NCI-H526 treated with DMSO at 0.1 percent for 48 hours (cell line): ENCODE measurements at places on chromosomes 1 and 21.

- DNase-seq = no peak
Observed at GRCh38 chr1:68181165-68181556, 51.2 kb downstream of the WLS start.

- DNase-seq = no peak
Observed at GRCh38 chr1:102586022-102586421, 522.3 kb downstream of the COL11A1 start.

DNA sequence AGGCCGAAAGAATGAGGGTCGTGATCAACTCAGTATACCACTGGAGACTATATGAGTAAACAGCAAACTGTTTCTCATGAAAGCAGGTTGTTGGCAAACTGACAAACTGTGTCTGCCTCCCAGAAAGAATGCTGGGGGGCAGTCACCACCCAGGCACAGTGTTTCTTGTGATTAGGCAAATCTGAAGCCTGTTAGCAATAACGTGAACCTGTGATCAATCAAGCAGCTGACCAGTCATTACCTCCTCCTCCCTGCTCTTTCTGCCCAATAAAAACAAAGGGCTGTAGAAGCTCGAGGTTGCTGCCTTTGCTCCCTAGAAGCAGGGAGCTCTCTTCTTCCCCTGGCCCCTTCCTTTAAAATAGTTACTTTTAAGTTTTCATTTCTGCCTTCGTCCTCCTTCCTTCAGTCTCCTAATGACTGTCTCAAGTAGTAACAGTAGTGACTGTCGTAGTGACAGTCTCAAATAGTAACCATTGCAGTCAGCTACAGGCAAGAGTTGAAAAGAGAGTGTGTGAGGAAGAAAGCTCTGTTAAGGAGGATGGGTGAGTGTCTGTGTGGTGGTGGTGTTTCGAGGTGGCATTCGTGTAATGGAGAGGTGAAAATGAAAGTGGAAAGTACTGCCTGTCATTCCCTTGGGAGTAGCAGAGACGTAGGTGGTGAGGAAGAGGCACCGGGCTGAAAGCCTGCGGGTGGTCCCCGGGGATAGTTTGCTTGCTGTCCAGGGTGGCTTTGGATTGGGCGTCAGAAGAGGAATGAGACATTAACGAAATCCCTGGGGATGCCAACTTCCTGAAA, 14.5 kb downstream of the HHAT start:
- peak; percentile 17 for DNase-seq

DNA sequence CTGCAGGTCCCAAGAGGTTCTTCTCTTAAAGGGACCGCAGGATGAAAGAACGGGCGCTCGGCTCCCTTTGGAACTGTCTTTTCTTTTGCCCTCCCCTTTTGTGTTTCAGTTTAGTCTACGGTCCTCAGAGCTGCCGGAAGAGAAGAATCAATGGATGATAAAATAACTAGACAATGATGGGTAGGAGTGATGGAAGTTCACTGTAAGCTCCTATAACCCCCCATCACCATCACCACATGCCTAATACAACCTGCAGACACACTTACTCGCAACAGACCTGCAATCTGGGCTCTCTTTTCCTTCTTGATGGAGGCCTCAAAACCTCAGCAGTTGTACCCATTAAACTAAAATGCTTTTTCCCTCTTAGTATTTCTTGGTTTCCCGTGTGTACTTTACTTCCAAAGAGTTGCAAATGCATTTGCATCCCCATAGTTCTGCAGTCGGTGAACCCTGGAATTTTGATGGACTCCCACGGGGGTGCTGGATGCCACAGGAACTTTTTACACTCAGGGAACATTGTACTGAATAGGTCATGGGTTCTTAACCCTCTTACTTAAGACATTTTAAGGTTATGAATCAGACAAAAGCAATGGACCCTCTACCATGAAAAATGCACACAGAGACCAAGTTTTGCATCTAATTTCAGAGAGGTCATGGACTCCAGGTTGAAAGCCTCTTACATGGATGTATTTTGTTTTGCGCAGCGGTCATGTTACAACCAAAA, 633 bp upstream of the RFX5 start:
- no peak for DNase-seq

GRCh38 chr1:247857985-247858619, 1.1 kb downstream of the TRIM58 start:
- DNase-seq = no peak

DNA sequence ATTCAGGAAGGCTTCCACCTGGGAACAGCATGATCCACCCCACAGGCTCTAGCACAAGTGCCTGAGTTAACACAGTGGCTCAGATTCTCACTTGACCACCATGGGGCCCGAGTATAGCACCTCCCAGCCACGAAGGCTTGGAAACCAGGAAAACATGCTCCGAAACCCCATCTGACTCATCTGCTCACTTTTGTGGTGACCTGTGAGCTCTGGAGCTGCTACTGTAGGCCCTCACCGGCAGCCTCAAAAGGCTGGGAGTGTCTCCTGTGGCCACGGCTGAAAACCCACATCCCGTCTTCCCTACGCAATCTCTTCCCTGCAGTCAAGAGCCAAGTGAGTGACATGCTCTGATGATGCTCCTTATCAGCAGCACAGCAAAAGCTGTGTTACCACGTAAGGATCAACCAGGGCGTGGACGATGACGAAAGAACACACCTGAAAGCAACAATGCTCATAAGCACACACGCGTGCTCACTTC, 81.4 kb downstream of the TGFBR3 start:
- no peak for DNase-seq

- no peak for DNase-seq
Observed at GRCh38 chr1:51753969-51754368, 124.6 kb downstream of the NRDC start.

DNA sequence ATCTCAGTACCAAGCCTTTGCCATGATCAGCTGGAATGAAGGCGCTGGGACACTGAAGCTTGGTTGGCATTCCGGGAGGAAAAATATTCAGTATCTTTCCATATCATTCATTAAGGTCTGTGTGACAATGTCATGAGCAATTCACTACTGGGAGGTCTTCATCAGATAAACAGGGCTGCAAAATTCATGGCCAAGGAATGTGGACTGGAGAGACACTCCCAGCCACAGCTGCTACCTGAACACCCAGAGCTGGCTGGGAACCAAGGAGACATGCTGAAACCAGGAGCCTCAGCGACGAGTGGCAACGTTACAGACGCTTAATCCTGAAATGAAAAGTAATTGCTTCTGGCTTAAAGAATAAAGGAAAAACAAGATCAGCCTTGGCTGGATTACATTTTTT, 30.6 kb upstream of the DDAH1 start:
- DNase-seq = no peak

- no peak for DNase-seq
Observed at GRCh38 chr21:32920474-32920873, 105.3 kb upstream of the OLIG2 start.

GRCh38 chr1:183597656-183598347, 7.5 kb upstream of the NCF2 start:
- DNase-seq = no peak

DNA sequence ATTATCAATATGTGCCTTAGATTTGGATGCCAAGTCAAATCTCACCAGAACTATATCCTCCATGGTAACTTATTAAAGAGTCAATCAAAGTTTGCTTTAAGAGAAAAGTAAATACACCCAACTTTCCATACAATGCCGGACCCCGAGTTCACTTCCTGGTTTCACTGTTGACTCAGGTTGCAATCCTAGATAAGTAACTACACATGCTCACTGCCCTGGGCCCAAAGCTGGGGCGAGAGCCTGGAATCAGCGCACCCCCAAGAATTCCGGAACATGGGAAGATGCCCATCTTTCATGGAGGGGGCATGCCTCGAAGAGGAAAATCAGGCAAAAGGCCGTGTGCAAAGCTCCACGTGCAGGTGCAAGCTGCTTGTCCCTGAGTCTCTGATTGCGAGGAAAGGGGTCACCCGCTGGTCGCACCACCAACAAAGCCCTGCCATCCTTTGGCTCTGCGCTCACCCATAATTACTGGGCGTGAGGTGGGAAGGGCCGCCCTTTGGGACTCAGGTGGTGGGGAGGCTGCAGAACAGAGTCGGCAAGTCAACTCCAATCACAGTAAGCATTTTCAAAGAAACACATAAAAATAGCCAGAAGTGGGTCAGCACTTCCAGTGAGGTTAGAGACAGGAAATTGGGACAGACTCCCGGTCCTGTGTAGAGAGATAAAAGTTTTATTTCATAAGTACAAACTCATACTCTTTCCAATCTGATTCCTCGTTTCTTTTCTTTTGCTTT, 167.7 kb downstream of the TOMM20 start:
- DNase-seq = no peak

DNA sequence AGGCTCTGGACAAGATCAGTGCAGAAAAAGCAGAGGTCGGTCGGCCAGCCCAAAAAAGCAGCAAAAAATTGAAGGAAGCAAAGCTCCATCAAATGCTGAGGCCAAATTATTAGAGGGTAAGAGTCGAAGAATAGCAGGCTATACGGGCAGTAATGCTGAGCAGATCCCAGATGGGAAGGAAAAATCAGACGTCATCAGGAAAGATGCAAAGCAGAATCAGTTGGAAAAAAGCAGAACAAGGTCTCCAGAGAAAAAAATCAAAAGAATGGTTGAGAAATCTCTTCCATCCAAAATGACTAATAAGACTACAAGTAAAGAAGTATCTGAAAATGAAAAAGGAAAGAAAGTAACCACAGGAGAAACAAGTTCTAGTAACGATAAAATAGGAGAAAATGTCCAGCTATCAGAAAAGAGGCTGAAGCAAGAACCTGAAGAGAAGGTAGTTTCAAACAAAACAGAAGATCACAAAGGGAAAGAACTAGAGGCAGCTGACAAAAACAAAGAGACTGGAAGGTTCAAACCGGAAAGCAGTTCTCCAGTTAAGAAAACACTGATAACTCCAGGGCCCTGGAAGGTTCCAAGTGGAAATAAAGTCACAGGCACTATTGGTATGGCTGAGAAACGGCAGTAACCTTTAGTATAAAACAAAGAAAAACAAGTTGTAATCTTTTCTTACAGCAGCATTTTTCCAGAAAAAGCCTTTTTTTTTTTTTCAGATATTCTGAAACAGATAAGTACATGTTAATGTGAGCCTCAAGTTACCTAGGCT, 75.7 kb downstream of the PHTF1 start:
- no peak for DNase-seq

- no peak for DNase-seq
Observed at GRCh38 chr1:26237230-26237966, 3.4 kb downstream of the CEP85 start.

DNA sequence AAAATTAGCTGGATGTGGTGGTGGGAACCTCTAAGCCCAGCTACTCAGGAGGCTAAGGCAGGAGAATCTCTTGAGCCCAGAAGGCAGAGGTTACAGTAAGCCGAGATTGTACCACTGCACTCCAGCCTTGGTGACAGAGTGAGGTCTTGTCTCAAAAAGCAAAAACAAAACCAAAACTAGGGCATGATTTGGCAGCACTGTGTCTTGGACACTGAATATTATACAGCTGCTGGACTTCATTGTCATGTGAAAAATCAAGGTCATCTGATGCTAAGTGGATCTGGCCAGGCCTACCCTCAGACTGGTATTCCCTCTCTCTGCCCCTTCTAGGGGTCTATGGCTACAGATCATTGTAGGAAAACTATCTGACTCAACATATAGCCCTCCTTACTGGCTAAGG, 55.2 kb upstream of the MRPS6 start:
- DNase-seq = no peak

GRCh38 chr1:94725566-94725965, 94.6 kb upstream of the SLC44A3 start:
- DNase-seq = no peak

DNA sequence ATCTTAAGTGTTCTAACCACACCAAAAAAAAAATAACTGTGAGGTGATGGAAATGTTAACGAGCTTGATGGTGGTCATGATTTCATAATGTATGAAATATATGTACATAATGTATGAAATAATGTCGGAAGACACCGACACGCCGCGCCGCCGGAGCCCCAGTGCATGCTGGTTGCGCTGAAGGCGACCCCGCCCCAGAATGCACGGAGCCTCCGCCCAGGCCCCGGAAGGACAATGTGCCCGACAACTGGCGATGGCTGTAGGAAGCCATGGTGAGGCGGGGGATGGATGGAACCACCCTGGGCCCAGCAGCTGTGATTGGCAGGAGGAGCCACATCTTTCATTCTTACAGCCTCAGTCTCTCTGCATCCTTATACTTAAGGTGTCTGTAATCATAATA, 7.4 kb downstream of the OR2T10 start:
- DNase-seq = no peak

GRCh38 chr1:47186267-47187185, 3.3 kb downstream of the PDZK1IP1 start:
- no peak for DNase-seq

- no peak for DNase-seq
Observed at GRCh38 chr1:242081446-242081845, 82.5 kb upstream of the MAP1LC3C start.

DNA sequence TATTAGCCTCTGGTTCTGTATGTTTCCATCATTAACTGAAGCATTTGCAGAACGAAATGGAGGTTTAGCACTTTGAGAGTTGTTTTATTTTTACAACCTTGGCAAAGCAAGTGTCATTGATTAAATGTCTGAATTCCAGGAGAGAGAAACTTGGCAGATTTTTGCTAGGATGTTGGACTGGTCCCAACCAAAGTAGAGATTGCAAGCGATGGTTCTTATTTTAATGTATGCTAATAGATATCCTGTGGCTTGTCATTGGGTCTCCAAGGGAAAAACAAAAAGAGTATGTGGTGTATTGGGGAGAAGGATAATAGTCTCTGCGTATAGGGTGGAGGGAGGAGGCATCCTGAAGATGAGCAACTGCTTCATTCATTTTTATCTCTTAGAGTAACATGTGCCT, 457.2 kb upstream of the RUNX1 start:
- DNase-seq = no peak

GRCh38 chr21:33206771-33207281, 22.9 kb upstream of the IFNAR2 start:
- no peak for DNase-seq

DNA sequence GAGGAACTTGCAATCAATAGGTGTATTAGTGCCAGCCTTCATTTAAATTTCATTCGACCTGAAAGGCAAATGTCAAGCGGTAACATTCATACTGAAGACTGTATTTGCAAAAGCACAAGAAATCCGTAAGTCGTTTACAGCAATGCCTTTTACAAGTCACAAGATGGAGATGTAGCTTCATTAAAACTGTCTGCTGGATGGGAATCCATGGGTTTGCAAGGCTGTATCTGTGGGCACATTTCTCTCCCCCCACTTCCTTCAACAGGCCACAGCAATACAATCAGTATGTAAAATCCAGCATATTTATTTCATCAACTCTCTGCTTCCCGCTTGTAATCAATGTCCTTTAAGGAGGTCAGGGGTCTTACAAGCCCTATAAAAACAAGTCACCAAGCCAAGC, 147.1 kb downstream of the SLC45A1 start:
- no peak for DNase-seq

DNA sequence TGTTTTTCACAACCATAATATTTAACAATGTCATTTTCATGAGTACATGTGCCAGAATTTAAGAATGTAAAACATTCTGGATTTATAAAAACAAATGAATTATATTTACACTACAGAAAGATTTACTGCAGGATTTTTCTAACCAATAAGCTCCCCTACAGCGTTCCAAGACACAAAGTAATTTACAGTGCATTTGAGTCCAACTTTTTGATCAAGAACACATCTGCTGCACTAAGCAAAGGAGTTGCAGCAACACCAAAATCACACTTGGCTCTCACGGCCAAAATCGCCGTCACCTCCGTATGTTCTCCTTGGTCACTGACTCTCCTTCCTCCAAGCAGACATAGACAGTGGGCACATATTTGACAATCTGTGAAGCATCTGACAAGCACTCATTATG, 7.7 kb downstream of the VPS26C start:
- DNase-seq = no peak
